ENCODE measurements at places on chromosomes 5 and 9.

DNA sequence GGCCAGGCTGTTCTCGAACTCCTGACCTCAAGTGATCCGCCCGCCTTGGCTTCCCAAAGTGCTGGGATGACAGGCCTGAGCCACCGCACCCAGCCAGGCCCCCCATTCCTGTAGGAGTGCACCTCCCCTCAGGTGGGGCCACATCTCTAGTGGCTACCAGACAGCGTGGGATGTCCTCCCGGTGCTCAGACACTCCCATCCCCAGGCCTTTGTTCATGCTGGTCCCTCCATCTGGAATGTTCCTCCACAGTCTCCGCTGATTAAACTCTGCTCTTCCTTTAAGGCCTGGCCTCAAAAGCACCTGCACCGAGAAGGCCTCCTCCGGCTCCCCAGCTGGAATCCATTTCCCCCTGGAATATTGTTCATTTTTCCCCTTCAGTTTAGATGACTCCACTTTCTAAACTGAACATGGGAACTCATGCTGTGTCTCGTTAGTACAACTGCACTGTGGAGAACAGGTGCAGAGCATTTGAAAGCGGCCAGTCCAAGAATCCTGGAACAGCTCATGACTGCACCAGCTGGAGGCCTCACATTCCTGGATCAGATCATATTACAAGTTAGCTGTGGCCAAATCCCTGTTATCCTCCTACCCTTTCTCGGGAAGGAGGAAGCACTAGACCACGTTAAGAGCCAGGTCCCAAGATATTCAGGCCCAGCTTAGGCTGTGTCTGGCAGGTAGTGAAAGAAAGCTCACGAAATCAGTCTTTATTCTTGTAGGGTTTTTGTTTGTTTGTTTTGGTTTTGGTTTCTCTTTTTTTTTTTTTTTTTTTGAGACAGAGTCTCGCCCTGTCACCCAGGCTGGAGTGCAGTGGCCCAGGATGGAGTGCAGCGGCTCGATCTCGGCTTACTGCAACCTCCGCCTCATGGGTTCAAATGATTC lies 10.8 kb upstream of the PRRC2B start:
- H3K4me1 ChIP-seq: no peaks in the 10 kb centered on the region
- H3K36me3 ChIP-seq: no peaks in the 10 kb centered on the region
- no peak overlapping the region for H3K4me3 ChIP-seq
- DNase-seq: no peak

- H3K4me1 ChIP-seq: no peaks in the 10 kb centered on the region
- H3K4me3 ChIP-seq: no peak overlapping the region
- no peak overlapping the region for H3K27ac ChIP-seq
- no peaks in the 10 kb centered on the region for H3K27me3 ChIP-seq
- no peaks in the 10 kb centered on the region for H3K36me3 ChIP-seq
Observed at GRCh38 chr5:27511061-27511460, 472.7 kb upstream of the CDH9 start.

DNA sequence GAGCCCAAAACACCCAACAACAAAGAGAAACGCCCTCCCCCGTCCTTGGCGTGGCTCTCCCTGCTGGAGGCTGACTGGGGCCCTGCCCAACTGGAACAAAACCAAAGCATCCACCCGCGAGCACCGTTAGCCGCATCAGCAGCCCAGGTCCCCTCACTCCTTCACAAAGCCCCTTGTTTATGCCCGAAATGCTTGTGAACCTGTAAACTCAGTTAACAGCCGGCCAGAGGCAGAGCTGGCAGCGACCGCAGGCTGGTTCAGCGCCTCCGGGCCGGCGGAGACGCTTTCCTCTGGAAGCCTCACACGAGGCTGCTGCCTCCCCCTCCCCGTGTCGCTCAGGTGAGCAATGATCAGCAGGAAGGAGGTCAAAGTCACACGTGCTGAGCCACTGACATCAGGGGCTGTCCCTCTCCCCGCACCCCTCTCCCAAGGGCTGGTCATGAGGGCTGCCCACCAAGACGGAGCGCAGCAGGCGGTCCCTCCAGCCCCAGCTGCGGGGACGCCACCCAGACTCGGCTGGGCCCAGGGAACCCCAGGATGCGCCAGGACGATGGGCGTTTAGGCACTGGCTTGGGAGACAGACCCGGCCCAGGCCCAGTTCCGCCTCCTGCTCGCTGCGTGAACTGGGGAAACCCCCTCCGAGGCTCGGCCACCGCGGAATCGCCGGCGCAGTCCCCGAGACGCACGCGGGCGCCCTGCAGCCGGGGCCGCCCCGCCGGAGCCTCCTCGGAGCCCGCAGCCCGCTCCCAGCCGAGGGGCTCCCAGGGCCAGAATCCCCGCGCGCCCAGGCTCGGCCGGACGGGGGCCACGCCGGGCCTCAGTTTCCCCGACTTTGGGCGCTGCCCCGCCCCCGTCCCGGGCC lies 563 bp downstream of the SNAPC4 start:
- no peak overlapping the region for H3K27ac ChIP-seq
- H3K27me3 ChIP-seq: peaks cover 2% of the 10 kb centered on the region
- peaks cover 52% of the 10 kb centered on the region for H3K36me3 ChIP-seq
- peak overlapping the region; percentile 66 for H3K4me3 ChIP-seq
- H3K4me1 ChIP-seq: peaks cover 24% of the 10 kb centered on the region

DNA sequence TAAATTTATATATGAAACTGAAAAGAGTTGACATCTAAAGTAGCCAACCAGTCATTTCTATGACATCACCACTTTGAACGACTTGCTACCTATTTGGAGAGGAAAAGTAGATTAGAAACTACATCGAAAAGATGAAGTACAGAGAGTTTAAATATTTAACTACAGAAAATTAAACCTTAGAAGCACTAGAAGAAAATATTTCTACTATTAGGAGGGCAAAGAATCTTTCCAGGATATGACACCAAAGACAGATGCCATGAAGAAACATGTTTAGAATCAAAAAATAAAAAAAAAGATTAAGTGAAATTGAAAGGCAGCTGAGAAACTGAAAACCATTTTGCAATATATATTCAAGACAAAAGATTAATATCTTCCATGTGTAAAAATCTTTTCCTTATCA lies 144.7 kb downstream of the COL23A1 start:
- H3K4me1 ChIP-seq: peaks cover 19% of the 10 kb centered on the region
- no peaks in the 10 kb centered on the region for H3K27me3 ChIP-seq

GRCh38 chr9:79877943-79878602 lies 306.3 kb downstream of the TLE4 start:
- DNase-seq: no peak
- peaks cover 2% of the 10 kb centered on the region for H3K4me1 ChIP-seq
- no peak overlapping the region for H3K4me3 ChIP-seq
- no peaks in the 10 kb centered on the region for H3K36me3 ChIP-seq

DNA sequence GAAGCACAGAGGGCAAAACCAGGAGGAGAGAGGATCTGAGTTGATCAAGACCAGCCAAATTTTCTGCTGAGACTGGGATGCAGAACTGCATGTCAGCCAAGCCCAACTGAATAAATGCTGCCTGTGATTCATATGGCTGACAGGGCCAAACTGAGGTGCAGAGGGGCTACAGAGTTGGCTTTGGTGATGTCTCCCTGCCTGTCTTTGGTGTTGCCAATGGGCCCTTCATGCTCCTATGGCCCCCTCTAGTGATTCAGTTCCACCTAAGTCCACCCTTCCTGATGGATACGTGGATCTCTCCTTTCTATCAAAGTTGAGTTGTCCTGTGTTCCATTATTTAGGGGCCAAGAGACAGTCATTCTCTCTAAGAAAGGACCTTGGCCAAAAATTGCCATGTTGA lies 163.6 kb upstream of the TLE4 start:
- H3K4me1 ChIP-seq: no peaks in the 10 kb centered on the region
- no peaks in the 10 kb centered on the region for H3K27me3 ChIP-seq
- no peak overlapping the region for H3K4me3 ChIP-seq
- H3K36me3 ChIP-seq: no peaks in the 10 kb centered on the region
- no peak for DNase-seq

GRCh38 chr9:80679916-80680315 lies 1009.4 kb downstream of the TLE1 start:
- no peaks in the 10 kb centered on the region for H3K27me3 ChIP-seq
- DNase-seq: no peak
- H3K36me3 ChIP-seq: no peaks in the 10 kb centered on the region

GRCh38 chr5:107680799-107681198 lies 10.1 kb upstream of the EFNA5 start:
- no peaks in the 10 kb centered on the region for H3K4me1 ChIP-seq
- no peaks in the 10 kb centered on the region for H3K36me3 ChIP-seq
- no peak for DNase-seq
- H3K27ac ChIP-seq: no peak overlapping the region
- H3K27me3 ChIP-seq: no peaks in the 10 kb centered on the region
- no peak overlapping the region for H3K4me3 ChIP-seq

DNA sequence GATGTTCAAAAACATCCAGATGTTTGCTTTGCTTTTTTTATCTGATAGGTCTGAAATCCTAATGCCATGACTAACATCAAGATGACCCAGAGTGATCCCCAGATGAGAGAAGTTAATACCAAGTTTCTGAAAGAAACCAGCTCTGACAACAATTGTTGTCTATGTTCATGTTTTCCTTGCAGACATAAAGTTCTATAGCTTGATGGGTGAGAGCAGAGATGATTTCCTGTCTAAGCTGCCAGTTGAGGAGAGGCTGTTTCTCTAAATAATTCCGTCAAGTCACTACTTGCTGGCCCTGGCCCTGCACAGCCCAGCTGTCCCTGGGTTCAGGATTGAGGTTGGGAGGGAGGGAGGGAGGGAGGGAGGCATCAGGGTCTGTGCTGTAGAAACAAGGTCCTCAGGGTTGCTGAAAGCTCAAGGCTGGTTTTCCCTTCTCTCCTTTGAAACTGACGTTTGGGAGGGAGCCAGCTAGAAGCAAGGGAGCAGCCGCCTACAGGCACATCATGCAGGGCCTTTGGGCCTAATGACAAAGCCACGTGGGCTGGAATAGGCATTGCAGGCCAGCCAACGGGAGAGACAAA lies 3.9 kb downstream of the SPARC start:
- no peak overlapping the region for H3K4me3 ChIP-seq
- H3K36me3 ChIP-seq: no peaks in the 10 kb centered on the region
- no peak for DNase-seq
- no peaks in the 10 kb centered on the region for H3K27me3 ChIP-seq
- H3K4me1 ChIP-seq: no peaks in the 10 kb centered on the region

- no peak overlapping the region for H3K27ac ChIP-seq
- no peaks in the 10 kb centered on the region for H3K27me3 ChIP-seq
- no peaks in the 10 kb centered on the region for H3K4me1 ChIP-seq
- DNase-seq: no peak
- no peaks in the 10 kb centered on the region for H3K36me3 ChIP-seq
- H3K4me3 ChIP-seq: no peak overlapping the region
Observed at GRCh38 chr5:34598177-34598794, 57.8 kb upstream of the RAI14 start.

DNA sequence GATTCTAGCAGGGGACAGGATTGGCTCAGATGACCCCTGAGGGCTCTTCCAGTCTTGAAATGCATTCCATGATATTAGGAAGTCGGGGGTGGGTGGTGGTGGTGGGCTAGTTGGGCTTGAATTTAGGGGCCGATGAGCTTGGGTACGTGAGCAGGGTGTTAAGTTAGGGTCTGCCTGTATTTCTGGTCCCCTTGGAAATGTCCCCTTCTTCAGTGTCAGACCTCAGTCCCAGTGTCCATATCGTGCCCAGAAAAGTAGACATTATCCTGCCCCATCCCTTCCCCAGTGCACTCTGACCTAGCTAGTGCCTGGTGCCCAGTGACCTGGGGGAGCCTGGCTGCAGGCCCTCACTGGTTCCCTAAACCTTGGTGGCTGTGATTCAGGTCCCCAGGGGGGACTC lies 2.9 kb upstream of the MYOZ3 start:
- H3K36me3 ChIP-seq: no peaks in the 10 kb centered on the region
- H3K4me3 ChIP-seq: no peak overlapping the region
- DNase-seq: no peak

GRCh38 chr5:125129151-125129806 lies 382.8 kb upstream of the ZNF608 start:
- H3K36me3 ChIP-seq: no peaks in the 10 kb centered on the region
- H3K4me1 ChIP-seq: no peaks in the 10 kb centered on the region
- H3K4me3 ChIP-seq: no peak overlapping the region
- H3K27ac ChIP-seq: no peak overlapping the region

GRCh38 chr5:52988335-52989024 lies 672 bp upstream of the ITGA2 start:
- no peak overlapping the region for H3K27ac ChIP-seq
- H3K36me3 ChIP-seq: no peaks in the 10 kb centered on the region
- peaks cover 10% of the 10 kb centered on the region for H3K4me1 ChIP-seq
- no peak for DNase-seq

- no peak overlapping the region for H3K4me3 ChIP-seq
- H3K27ac ChIP-seq: no peak overlapping the region
- H3K36me3 ChIP-seq: no peaks in the 10 kb centered on the region
- H3K27me3 ChIP-seq: no peaks in the 10 kb centered on the region
- no peak for DNase-seq
Observed at GRCh38 chr9:17669206-17669605, 90.3 kb downstream of the SH3GL2 start.

- no peak overlapping the region for H3K4me3 ChIP-seq
- H3K36me3 ChIP-seq: no peaks in the 10 kb centered on the region
- H3K27me3 ChIP-seq: no peaks in the 10 kb centered on the region
- no peak for DNase-seq
- H3K27ac ChIP-seq: no peak overlapping the region
Observed at GRCh38 chr9:18480662-18481093, 6.7 kb downstream of the ADAMTSL1 start.

- H3K4me1 ChIP-seq: no peaks in the 10 kb centered on the region
- DNase-seq: no peak
- H3K27ac ChIP-seq: no peak overlapping the region
- H3K36me3 ChIP-seq: no peaks in the 10 kb centered on the region
- H3K27me3 ChIP-seq: no peaks in the 10 kb centered on the region
Observed at GRCh38 chr9:757246-757881, 84.1 kb upstream of the DMRT1 start.

DNA sequence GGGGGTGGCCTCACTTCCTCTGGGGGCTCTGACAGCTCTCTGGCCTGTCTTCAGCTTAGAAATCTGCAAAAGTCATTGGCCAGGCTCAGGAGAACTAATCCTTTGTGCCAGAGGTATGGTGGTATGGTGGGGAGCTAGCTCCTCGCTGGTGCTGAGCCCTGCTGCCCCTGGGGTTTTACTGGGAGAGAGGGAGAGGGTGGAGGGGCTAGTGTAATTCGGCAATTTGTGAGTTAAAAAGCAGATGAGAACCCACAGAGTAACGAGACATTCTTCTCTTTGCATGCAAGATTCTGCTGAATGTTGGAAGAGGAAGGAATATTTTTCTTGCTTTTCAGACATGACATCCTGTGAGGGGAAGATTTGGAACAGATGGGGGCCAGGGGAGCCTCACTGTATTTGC lies 65.5 kb upstream of the SPRY4 start:
- H3K27ac ChIP-seq: peak overlapping the region; percentile 1
- peaks cover 11% of the 10 kb centered on the region for H3K4me1 ChIP-seq
- H3K27me3 ChIP-seq: no peaks in the 10 kb centered on the region
- H3K36me3 ChIP-seq: no peaks in the 10 kb centered on the region
- H3K4me3 ChIP-seq: no peak overlapping the region

DNA sequence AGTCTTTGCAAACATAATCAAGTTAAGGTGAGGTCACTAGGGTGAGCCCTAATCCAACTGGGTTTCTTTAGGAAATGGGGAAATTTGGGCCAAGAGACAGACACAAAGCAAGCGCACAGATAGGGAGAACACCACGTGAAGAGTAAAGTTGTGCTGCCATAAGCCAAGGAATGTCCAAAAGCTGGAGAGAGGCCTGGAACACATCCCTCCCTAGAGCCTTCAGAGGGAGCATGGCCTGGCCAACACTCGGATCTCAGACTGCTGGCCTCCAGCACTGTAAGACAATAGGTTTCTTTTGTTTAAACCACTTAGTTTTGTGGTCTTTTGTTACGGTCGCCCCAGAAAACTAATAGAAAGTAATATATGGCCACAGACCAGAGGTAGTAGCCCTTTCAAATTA lies 8.1 kb upstream of the ROR2 start:
- no peaks in the 10 kb centered on the region for H3K36me3 ChIP-seq
- no peaks in the 10 kb centered on the region for H3K4me1 ChIP-seq
- no peaks in the 10 kb centered on the region for H3K27me3 ChIP-seq
- H3K4me3 ChIP-seq: no peak overlapping the region

Measured in thymus (tissue), 14 donors.